ENCODE measurements at places on chromosomes 11 and 22.

DNA sequence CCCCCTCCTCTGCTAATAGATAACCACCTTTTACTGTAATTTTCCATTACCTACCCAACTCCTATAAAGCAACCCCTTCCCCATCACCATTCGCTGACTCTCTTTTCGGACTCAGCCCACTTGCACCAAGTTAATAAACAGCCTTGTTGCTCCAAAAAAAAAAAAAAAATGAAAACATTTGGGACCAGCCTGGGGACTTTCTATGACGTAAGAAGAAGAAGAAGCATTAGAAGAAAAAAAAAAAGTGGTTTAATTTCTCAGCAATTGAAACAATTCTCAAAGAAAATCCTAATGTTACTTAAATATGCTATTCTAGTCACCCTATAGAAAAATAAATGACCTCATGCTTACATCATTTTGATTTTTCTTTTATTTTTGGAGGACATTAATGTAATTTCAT, 301.5 kb upstream of the ANO3 start:
- DNase-seq: no peak

DNA sequence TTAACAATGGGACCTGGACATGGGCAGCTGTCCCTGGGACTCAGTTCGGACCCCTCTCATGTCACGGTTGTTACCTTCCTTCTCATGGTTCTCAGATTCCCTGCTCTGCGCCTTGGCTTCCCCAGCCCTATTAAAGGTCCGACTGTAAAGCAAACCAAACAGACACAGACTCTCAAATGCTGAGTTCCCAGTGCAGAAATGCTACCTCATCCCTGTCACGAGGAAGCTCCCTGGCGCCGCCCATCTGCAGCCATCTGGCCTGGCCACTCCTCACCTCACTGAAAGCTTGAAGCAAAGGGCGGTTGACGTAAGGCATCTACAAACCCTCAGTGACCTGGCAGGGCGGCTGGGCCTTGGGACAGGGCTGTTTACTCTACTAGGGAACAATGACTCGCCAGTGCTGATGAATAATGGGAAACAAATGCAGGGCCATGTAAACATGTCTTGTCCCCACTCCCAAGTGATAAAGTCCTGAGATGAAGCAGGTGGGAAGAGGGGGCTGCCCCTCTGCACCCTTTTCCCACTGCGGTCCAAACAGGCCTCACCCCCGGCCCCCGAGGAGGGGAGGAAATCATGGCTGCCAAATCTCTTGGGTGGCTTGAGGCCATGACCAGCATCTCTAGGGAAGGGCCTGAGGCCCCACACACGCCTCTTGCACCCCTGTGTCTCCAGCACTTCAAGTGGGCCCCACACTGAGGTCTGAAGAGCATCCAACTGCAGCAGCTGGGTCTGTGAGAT, 49.3 kb downstream of the SCUBE1 start:
- DNase-seq: no peak

GRCh38 chr11:124745835-124746620, 6.0 kb downstream of the VSIG2 start:
- DNase-seq: no peak

GRCh38 chr11:8333376-8333775, 69.7 kb upstream of the LMO1 start:
- no peak for DNase-seq

GRCh38 chr11:106061249-106061784, 15.8 kb downstream of the KBTBD3 start:
- no peak for DNase-seq

- DNase-seq: no peak
Measured at GRCh38 chr22:30276039-30276438, 9.4 kb upstream of the OSM start.

GRCh38 chr22:30523646-30524489, 18.4 kb upstream of the SEC14L4 start:
- no peak for DNase-seq

DNA sequence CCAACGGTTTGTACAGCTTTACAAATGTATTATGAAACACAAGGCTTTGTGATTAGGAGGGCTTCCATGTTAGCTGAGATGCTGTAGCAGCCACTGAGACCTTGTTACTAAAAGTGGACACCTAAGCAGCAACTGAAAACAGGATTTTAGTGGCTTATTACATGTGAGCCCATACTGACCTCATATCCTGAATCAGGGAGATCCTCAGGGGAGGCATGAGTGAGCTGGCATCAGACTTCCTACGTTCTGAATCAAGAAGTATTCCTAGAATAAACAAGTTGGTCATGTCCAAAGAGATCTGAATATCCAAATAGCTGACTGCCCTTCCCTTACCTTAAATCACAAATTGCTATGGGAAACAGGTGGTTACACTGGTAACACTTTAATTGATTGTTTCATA, 59.1 kb upstream of the SCUBE2 start:
- no peak for DNase-seq

DNA sequence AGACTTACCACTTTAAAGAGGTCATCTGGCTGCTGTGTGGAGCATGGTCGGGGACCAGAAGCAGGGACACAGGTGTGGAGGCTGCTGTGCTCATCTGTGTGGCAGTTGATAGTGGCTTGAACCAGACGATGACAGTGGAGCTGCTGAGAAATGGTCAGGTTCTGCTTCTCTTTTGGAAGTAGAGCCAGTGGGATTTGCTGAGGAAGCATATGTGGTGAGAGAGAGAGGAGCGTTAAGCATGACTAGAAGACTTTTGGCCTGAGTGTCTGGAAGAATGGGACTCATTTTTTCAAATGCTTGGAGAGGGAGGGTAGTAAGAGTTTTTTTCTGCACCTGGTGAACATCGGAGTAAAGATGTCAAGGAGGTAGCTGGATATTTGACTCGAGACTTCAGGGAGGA, 12.5 kb upstream of the SREBF2 start:
- no peak for DNase-seq

GRCh38 chr22:43889860-43890253, 2.0 kb downstream of the PNPLA5 start:
- DNase-seq: no peak

DNA sequence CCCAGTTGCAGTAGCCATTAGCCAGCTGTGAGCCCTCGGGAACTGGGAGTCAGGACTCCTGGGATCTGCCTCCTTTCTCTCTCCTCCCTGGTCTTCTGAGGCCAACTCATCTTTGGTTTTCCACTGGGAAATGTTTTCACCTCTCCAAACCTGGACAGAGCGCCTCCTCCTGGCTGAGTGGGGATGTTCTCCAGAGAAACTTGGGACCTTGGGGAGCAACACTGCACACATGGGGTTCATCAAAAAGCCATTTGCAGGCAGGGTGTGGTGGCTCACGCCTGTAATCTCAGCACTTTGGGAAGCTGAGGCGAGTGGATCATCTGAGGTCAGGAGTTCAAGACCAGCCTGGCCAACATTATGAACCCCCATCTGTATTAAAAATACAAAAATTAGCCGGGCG, 145.4 kb downstream of the NECTIN1 start:
- DNase-seq: no peak

Data from Jurkat, Clone E6-1 (cell line).